ENCODE measurements at places on chromosomes 7 and 10. TPM values are rescaled to one million over a fixed set of nuclear protein-coding genes. Genes with fewer than 3 reads are reported as not detected.

VAX1 gene
- not detected for total RNA-seq

CUX1 gene
- total RNA-seq, result 25.2 TPM

GRCh38 chr10:132104471-132105301, 38.9 kb downstream of the JAKMIP3 start:
- no peak overlapping the region for H3K27ac ChIP-seq
- no peaks in the 10 kb centered on the region for H3K4me1 ChIP-seq
- no peak for DNase-seq
- H3K36me3 ChIP-seq, result no peaks in the 10 kb centered on the region

DNA sequence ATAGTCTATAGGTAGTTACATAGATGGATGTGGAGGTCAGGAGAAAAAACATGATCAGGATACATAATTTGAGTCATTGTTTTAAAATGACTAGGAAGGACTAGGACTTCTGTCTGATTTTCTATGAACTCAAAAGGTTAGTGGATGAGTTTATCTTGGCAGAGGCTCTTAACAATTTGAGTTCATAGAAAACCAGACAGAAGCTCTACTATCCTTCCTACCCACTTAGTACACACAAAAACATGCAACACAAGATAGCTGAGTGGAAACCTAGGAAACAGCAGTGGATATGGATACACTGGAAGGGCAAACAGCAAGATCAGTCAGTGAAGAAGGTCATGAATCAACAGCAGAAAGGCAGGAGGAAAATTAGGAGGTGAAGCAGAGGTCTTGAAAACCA, 84.6 kb downstream of the VPS50 start:
- no peaks in the 10 kb centered on the region for H3K27me3 ChIP-seq
- peaks cover 10% of the 10 kb centered on the region for H3K36me3 ChIP-seq
- H3K4me3 ChIP-seq, result no peak overlapping the region
- no peak for DNase-seq
- no peaks in the 10 kb centered on the region for H3K4me1 ChIP-seq
- no peak overlapping the region for H3K27ac ChIP-seq

DNA sequence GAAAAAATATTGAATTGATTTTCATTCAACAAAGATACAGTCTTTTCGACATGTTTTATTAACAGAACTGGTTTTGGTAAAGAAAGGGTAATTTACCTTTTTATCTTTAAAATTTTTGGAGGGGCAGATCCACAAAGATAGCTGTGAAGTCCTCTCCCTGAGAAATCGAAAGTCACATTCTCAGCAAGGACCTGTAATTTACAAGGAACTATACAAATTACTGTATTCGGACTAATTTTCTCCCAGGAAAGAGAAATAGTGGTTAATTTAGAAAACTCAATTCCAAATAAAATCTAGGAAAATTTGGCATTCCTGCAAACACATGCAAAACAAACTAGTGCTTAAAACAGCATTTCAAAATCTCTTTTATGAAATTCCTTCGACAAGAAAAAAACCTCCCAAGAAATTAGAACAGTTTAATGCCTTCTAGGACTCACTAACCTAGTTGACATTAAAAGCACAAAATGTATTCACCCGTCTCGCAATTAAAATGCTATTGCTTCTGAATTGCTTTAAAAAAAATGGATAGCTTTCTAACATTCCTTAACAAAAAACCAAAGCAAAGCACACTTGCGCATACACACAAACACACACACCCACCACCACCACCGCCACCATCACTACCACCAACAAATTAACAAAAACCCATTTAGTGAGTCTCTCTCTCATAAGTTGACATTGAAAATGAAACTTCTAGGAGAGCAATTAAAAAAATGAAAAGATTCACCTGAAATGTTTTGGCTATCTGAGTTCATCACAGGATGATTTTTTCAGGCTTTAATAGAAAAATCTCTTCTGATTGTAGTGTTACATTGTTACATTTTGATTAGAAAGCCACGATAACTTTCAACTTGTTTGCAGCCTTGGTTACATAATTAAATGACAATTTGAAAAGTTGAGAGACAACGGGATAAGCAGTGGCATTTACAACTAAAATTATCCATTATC, 4.0 kb upstream of the NKX2-3 start:
- no peak overlapping the region for H3K27ac ChIP-seq
- peaks cover 19% of the 10 kb centered on the region for H3K4me1 ChIP-seq
- H3K4me3 ChIP-seq, result no peak overlapping the region
- no peak for DNase-seq
- no peaks in the 10 kb centered on the region for H3K36me3 ChIP-seq

Measured in natural killer cell treated with Interleukin-12 subunit alpha and Interleukin-12 subunit beta and Interleukin-15 and Interleukin-18, amount 100 ng/mL, for 72 hours (primary cell).